ENCODE measurements at places on chromosomes 2 and 18.

DNA sequence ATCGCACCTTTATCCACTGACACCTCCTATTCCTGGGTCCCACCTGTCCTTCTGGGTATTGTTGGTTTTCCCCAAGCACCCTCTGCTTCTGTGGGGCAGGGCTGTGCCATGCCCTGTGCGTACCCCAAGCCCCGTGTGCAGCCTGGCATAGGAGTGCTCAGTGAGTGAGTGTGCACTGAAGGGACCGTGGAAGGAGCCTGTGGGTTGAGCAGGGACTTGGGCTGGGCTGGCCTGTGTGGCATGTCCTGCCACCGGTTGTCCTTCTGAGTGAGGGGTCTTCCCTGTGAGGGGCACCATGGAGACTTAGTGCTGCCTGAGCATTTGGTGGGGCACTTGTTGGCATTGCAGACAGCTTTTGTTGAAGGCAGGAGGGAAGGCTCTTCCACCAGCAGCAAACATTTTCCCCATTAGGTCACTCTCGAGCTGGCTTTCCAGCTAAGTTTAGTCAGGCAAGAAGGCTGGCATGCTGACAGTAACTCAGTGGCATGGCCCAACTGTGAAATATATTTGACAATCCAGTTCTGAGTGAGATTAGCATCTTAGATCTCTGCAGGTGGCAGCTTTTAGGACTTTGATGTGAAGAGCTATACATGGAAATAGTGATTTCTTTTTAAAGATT, 64.7 kb downstream of the LPIN1 start:
- DNase-seq: no peak

DNA sequence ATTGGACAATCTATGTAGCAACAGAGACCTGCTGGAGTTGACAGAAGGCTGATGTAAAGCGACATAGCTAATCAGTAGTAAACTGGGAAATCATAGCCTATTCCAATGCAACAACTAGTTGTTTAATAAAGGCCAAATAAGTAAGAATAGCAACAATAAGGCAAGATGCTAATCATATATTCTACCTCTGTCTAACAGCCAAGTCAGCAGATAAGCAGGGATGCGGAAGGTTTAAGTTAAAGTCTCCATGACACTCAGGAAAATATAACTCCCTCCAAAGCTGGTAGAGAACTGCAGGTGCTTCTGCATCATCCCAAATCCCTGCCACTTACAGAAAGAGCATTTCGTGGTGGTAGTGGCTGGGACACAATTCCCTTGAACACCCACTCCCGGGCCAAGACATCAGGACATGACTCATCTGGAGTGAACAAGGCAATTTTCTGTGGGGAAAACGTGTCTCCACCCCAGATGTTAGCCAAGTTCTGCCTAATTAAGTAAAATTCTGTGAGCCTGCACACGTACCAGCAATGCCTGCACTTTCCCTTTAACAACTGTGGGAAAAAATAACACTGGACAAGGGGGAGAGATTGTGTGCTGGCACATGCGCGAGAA, 413.6 kb upstream of the ID2 start:
- no peak for DNase-seq

GRCh38 chr2:200003444-200003843, 48.1 kb downstream of the MAIP1 start:
- DNase-seq: no peak

DNA sequence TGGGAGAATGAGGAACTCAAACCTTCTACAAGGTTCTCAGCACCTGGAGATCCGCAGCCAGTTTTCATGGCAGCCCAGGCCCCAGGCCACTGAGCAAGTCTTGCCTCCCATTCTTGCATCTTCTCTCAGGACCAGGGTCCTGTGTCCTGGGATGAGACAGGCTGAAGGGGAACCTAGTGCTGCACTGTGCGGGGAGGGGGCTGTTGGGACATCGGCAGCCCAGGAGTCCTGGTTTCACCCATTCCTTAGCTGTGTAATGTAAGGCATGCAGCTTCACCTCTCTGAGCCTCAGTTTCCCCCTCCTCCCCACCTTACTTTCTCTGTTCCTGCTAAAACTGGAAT, 43.9 kb downstream of the TNS1 start:
- DNase-seq: no peak

- no peak for DNase-seq
Observed at GRCh38 chr2:134482131-134482723, 228.4 kb downstream of the MGAT5 start.

GRCh38 chr18:77466890-77467289, 217.2 kb downstream of the GALR1 start:
- DNase-seq: no peak

- DNase-seq: no peak
Observed at GRCh38 chr2:166134252-166135151, 6.7 kb upstream of the SCN1A start.

- no peak for DNase-seq
Observed at GRCh38 chr2:231665245-231666170, 42.8 kb upstream of the PTMA start.

DNA sequence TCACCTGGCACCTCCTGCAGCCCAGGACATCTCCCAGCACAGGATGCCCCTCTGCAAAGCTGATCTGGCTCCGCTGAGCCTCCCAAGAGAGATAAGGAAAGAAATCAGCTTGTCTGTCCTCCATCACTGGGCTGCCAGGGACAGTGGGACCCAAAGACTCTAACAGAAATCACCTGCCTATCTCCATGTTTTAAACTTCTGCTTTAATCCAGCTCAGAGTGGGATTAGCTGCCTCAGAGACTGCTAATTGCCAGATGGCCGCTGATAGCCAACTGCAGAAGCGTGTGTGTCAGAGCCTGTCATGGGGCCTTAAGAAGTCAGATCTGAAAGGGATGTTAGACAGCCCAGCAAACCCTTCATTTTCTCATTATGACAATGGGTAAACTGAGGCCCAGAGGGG, 389.4 kb upstream of the KLHL29 start:
- no peak for DNase-seq

DNA sequence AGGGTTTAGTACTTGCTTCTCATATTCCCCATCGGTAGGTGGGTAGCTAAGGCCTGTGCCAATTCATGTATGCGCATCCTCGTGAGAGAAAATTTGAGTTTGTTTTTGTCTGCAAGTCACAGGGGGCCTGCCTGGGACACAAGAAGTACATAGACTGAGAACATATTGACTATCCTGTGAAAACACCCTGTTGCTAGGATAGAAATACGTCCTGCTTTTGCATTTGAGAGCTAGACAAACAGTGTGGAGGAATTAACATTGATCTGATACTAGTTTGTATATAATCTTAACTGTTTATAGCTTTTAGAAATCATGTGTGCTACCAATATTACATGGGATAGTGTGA, 10.9 kb downstream of the WDR7 start:
- DNase-seq: no peak

- DNase-seq: no peak
Observed at GRCh38 chr18:13521418-13521817, 204.9 kb downstream of the FAM210A start.

GRCh38 chr2:43939695-43940256, 56.0 kb downstream of the LRPPRC start:
- DNase-seq: no peak

Measured in NCI-H1694 (cell line).